ENCODE measurements at places on chromosomes 6 and 20. TPM values are rescaled to one million over a fixed set of nuclear protein-coding genes. Genes with fewer than 3 reads are reported as not detected.

DNA sequence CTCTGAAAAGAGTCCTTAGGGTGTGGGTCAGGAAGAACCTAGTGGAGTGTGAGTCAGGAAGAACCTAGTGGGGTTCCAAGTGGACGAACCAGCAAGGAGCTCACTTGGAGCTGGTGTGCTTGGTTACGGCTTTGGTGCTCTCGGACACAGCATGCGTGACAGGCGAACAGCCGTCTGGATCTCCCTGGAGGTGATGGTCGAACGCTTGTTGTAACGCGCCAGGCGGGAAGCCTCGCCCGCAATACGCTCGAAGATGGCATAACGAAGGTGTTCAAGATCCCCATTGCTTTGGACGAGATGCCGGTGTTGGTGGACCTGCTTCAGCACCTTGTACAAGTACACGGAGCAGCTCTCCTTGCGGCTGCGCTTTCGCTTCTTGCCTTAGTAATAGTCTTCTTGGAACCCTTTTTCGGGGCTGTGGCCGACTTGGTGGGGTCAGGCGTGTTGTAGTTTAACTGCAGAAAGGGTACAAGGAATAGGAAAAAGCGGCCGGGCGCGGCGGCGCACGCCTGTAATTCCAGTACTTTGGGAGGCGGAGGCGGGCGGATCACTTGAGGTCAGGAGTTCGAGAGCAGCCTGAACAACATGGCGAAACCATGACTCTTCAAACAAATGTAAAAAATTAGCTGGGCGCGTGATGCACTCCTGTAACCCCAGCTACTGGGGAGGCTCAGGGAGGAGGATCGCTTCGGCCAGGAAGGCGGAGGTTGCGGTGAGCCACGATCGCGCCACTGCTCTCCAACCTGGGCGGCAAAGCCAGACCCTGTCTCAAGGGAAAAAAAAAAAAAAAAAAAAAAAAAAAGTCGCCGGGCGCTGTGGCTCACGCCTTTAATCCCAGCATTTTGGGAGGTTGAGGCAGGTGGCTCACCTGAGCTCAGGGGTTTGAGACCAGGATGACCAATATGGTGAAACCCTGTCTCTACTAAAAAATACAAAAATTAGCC lies 48.0 kb downstream of the OR2B2 start:
- peaks cover 6% of the 10 kb centered on the region for H3K4me1 ChIP-seq
- H3K36me3 ChIP-seq = no peaks in the 10 kb centered on the region
- peak overlapping the region; percentile 50 for H3K4me3 ChIP-seq
- no peak for DNase-seq

- H3K4me1 ChIP-seq = no peaks in the 10 kb centered on the region
- H3K27me3 ChIP-seq = no peaks in the 10 kb centered on the region
- no peaks in the 10 kb centered on the region for H3K36me3 ChIP-seq
- no peak overlapping the region for H3K27ac ChIP-seq
- no peak for DNase-seq
Observed at GRCh38 chr6:15657290-15657689, 5.5 kb downstream of the DTNBP1 start.

DNA sequence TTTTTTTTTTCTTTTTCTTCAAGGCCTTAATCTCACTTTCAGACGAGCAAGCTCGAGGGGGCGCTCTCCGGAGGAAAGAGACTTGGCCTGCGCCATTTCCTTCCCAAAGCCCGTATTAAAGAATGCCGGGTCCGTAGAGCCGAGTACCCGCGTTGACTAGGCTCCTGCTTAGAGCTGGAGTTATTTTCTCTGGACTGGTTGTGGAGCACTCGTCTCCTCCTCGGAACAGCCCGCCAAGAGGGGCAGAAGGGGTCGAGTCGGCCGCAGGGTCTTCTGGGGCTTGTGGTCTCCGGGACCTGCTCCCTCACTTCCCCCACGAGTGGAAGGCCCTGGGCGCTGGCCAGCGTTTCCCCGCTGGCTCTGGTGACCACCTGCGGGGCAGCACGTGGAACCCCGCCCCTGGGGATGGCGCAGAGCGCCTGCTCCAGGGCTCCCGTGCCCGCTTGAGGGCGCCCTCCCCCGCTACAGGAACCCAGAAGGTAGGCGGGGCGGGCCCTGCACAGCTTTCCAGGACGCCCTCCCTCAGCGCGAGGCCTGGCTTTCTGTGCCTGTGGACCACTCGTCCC lies 2.7 kb upstream of the MEI4 start:
- H3K4me3 ChIP-seq = peak overlapping the region; percentile 43
- no peak overlapping the region for H3K27ac ChIP-seq
- no peaks in the 10 kb centered on the region for H3K36me3 ChIP-seq
- DNase-seq = no peak
- no peaks in the 10 kb centered on the region for H3K27me3 ChIP-seq
- H3K4me1 ChIP-seq = no peaks in the 10 kb centered on the region

INSM1 gene
- total RNA-seq = not detected

C2 gene
- total RNA-seq = 18.6 TPM

CBLN4 gene
- 0.11 TPM for total RNA-seq

GRCh38 chr6:106870069-106870468 lies 104.5 kb downstream of the CD24 start:
- no peaks in the 10 kb centered on the region for H3K27me3 ChIP-seq
- no peak overlapping the region for H3K4me3 ChIP-seq

MYT1 gene
- total RNA-seq = not detected

- no peak for DNase-seq
- no peaks in the 10 kb centered on the region for H3K27me3 ChIP-seq
- H3K4me1 ChIP-seq = no peaks in the 10 kb centered on the region
- H3K4me3 ChIP-seq = no peak overlapping the region
- no peak overlapping the region for H3K27ac ChIP-seq
- H3K36me3 ChIP-seq = no peaks in the 10 kb centered on the region
Observed at GRCh38 chr6:166604911-166605310, 18.4 kb upstream of the RAMACL start.

DNA sequence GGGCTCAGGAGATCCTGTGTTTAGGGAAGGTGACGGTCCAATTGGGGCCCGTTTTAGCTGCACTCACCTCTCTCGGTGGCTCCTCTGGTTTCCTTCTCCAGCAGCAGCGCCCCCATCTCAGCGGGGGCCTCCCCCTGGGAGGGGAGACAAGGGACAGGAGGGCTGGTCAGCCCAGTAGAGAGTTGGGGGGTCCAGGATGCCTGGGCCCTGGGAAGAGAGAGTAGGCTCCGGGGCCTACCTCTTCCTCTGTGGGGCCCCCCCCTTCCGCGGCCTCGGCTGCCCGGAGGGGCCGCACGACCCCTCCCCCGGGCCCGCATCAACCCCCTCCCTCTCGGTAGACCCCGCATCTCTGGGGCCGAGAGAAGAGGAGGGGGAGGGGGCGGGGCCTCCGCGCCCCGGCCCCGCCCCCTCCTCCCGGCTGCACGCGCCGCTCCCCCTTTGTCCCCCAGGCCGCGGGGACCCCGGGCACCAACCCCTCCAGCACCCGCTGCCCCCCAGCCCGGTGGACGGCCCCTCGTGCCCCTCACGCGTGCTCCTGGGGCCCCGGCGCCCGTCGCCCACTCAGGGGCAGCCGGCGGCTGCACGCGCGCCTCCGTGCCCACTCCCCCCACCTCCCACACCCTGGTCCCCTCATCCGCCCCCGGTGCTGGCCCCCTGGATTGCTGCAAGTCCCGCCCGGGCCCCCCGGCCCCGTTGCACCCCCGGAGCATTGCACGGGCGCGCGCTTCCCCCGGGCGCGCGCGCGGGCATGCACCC lies 464 bp downstream of the EHMT2 start:
- peak overlapping the region; percentile 79 for H3K27ac ChIP-seq
- DNase-seq = no peak
- H3K27me3 ChIP-seq = no peaks in the 10 kb centered on the region
- peak overlapping the region; percentile 94 for H3K4me3 ChIP-seq
- H3K36me3 ChIP-seq = peaks cover 11% of the 10 kb centered on the region
- no peaks in the 10 kb centered on the region for H3K4me1 ChIP-seq

- H3K36me3 ChIP-seq = peaks cover 43% of the 10 kb centered on the region
- peaks cover 25% of the 10 kb centered on the region for H3K4me1 ChIP-seq
- H3K27me3 ChIP-seq = no peaks in the 10 kb centered on the region
- peak overlapping the region; percentile 71 for H3K27ac ChIP-seq
Observed at GRCh38 chr20:45419188-45420091, 3.5 kb downstream of the PIGT start.

GRCh38 chr20:6714279-6714711 lies 53.2 kb upstream of the BMP2 start:
- no peak for DNase-seq
- H3K27me3 ChIP-seq = no peaks in the 10 kb centered on the region
- H3K36me3 ChIP-seq = no peaks in the 10 kb centered on the region
- H3K4me1 ChIP-seq = peaks cover 2% of the 10 kb centered on the region
- no peak overlapping the region for H3K4me3 ChIP-seq
- H3K27ac ChIP-seq = no peak overlapping the region

- no peak overlapping the region for H3K27ac ChIP-seq
- no peak for DNase-seq
- no peaks in the 10 kb centered on the region for H3K27me3 ChIP-seq
- H3K4me1 ChIP-seq = no peaks in the 10 kb centered on the region
- H3K36me3 ChIP-seq = no peaks in the 10 kb centered on the region
- H3K4me3 ChIP-seq = no peak overlapping the region
Observed at GRCh38 chr20:8073024-8073832, 53.7 kb upstream of the TMX4 start.

TBXT gene
- total RNA-seq = not detected

- no peaks in the 10 kb centered on the region for H3K36me3 ChIP-seq
- no peaks in the 10 kb centered on the region for H3K27me3 ChIP-seq
- no peak overlapping the region for H3K27ac ChIP-seq
- no peak overlapping the region for H3K4me3 ChIP-seq
- DNase-seq = no peak
Observed at GRCh38 chr6:22036275-22036674, 260.6 kb downstream of the PRL start.

GRCh38 chr20:23657202-23657601 lies 19.4 kb upstream of the CST3 start:
- H3K27me3 ChIP-seq = no peaks in the 10 kb centered on the region
- no peaks in the 10 kb centered on the region for H3K4me1 ChIP-seq
- H3K36me3 ChIP-seq = no peaks in the 10 kb centered on the region
- DNase-seq = no peak

- H3K4me1 ChIP-seq = peaks cover 12% of the 10 kb centered on the region
- H3K27ac ChIP-seq = no peak overlapping the region
- no peaks in the 10 kb centered on the region for H3K27me3 ChIP-seq
- no peak overlapping the region for H3K4me3 ChIP-seq
- no peaks in the 10 kb centered on the region for H3K36me3 ChIP-seq
Observed at GRCh38 chr6:142888456-142888855, 56.5 kb downstream of the HIVEP2 start.

GRCh38 chr20:33299111-33299603 lies 16.1 kb downstream of the BPIFB1 start:
- no peak overlapping the region for H3K27ac ChIP-seq
- no peaks in the 10 kb centered on the region for H3K36me3 ChIP-seq
- no peaks in the 10 kb centered on the region for H3K27me3 ChIP-seq
- H3K4me1 ChIP-seq = no peaks in the 10 kb centered on the region

GRCh38 chr20:770691-771090 lies 2.4 kb upstream of the SLC52A3 start:
- no peak for DNase-seq
- H3K36me3 ChIP-seq = no peaks in the 10 kb centered on the region
- no peaks in the 10 kb centered on the region for H3K27me3 ChIP-seq
- no peak overlapping the region for H3K27ac ChIP-seq
- H3K4me1 ChIP-seq = no peaks in the 10 kb centered on the region

DNA sequence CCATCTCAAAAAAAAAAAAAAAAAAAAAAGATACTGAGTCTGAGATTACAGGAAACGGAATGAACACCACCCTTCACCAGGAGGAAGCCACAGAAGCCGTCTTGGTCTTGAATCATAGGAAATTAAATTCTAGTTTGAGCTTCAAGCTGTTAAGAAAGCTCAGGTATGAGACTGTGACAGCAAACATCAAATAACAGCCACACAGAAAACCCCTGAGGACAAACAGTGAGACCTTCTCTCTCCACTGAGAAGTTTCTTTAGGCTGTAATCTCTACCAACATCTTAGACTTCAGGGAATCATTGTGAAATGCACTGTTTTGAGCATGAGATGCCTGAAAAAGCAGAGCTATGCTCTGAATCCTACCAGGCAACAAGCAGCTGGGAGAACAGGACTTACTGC lies 30.8 kb downstream of the PDE10A start:
- no peak overlapping the region for H3K4me3 ChIP-seq
- DNase-seq = no peak
- H3K27ac ChIP-seq = no peak overlapping the region
- no peaks in the 10 kb centered on the region for H3K36me3 ChIP-seq
- H3K27me3 ChIP-seq = no peaks in the 10 kb centered on the region

- H3K4me3 ChIP-seq = no peak overlapping the region
- H3K27ac ChIP-seq = no peak overlapping the region
- no peaks in the 10 kb centered on the region for H3K36me3 ChIP-seq
- DNase-seq = no peak
Observed at GRCh38 chr6:3630258-3630835, 121.2 kb downstream of the PXDC1 start.

FAM83B gene
- total RNA-seq = not detected

Data from ascending aorta (tissue), 2 donors.